ENCODE measurements at places on chromosomes 13 and 19.

DNA sequence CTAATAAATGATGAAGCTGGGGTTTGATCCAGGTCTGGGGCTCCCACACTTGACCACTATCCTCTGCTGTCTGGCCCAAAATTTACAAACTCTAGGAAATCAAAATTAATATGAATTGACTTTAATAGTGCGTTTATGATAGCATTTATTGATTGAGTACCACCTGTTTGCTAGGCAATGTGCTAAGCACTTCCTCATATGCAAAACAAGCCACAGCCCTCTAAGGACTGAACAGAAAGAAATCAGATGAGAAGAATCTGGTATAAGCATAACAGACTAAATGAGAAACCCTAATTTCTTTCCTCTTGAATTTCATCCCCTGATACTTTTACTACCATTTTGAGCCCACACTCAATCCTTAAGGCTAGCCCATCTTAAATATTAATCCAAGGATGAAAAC, 6.6 kb upstream of the MLNR start:
- DNase-seq = no peak

DNA sequence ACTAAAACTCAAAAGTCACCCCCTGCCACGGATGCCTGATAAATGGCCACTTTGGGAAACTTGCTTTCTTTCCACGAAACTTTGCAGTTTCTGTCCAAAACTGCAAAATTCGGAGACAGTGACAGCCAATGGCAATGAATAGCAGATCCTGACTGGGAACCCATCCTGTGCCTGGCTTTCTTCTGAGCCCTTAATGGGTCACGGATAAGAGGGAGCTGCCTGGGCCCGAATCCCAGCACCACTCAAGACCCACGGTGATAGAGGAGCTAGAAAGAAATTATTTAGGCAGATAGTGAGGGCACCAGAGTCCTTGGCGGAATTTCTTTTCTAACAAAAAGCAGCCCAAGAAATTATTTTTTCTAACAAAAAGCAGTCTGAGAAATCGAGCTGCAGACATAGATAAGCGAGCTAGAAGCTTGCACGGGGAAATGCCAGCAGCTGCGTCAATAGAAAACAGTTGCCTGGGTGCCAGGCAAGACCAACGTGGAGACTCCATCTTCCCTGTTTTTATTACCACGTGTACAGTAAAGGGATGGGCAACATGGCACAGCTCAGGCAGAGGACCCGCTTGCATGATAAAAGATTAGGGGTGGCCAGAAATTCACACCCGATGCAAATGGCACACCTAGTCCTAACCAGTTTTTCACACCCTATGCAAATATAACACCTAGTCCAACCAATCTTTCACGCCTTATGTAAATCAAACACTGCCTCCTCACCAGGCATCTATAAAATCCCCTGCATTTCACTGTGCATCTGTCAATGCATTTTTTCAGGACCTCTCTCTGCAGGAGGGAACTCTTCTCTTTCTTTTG, 7.1 kb upstream of the HSH2D start:
- DNase-seq = no peak

- no peak for DNase-seq
Observed at GRCh38 chr19:18301718-18302111, 20.3 kb upstream of the JUND start.

- DNase-seq = no peak
Observed at GRCh38 chr13:33264620-33264978, 21.0 kb downstream of the STARD13 start.

DNA sequence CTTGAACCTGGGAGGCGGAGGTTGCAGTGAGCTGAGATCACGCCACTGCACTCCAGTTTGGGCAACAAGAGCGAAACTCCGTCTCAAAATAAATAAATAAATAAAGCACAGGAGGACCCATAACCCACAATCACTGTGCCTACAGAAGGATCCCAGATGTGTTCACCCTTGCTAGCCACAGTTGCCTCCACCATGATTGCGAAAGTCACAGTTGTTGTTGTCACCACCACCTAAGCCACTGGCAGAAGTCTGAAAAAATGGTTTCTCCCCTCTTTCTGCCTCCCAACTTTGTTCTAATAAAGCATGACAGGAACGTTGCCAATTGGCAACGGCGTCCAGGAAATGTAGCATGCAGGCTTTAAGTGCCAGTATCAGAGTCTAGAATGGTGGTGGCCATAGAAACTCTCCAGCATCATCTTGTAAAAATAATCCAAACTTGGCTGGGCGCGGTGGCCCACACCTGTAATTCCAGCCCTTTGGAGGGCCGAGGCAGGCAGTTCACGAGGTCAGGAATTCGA, 2.2 kb upstream of the EPS15L1 start:
- no peak for DNase-seq

GRCh38 chr19:12095111-12095790, 30.7 kb downstream of the ZNF844 start:
- no peak for DNase-seq

DNA sequence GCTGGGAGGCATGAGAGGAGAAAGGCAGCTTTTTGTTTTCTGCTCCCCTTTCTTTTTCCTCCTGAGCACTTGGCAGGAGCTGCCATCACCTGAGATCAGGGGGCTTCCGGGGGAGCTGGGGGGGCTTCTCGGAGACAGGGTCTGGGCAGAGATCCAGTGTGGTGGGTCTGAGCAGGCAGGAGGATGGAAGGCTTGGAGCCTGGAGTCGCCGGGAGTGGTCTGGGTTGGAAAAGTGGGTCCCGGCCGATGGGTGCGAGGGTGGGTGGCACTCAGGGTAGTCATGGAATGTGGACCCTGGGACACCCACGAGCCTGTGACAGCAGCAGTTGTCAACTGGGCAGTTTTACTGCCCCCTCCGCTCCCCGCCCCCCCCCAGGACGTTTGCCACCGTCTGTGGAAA, 2.2 kb upstream of the ADM5 start:
- DNase-seq = no peak

DNA sequence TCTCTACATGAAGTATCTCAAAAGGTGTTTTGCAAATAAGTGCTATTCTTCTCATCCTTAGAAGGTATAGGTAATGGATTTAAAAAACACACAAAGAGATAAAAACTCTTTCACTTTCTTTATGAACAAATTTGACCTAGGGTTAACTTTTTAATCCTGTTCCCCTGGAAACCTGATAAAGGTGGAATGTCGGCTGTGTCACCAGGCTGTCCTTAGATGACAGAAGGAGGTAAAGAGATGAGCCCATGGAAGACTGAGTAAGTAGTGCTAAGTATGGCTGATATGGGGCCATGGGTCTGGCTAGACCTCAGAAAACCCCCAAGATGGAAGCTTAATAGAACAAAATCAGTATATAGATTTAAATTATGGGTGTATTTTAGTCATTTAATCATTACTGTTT, 153.8 kb upstream of the LSM14A start:
- DNase-seq = no peak

DNA sequence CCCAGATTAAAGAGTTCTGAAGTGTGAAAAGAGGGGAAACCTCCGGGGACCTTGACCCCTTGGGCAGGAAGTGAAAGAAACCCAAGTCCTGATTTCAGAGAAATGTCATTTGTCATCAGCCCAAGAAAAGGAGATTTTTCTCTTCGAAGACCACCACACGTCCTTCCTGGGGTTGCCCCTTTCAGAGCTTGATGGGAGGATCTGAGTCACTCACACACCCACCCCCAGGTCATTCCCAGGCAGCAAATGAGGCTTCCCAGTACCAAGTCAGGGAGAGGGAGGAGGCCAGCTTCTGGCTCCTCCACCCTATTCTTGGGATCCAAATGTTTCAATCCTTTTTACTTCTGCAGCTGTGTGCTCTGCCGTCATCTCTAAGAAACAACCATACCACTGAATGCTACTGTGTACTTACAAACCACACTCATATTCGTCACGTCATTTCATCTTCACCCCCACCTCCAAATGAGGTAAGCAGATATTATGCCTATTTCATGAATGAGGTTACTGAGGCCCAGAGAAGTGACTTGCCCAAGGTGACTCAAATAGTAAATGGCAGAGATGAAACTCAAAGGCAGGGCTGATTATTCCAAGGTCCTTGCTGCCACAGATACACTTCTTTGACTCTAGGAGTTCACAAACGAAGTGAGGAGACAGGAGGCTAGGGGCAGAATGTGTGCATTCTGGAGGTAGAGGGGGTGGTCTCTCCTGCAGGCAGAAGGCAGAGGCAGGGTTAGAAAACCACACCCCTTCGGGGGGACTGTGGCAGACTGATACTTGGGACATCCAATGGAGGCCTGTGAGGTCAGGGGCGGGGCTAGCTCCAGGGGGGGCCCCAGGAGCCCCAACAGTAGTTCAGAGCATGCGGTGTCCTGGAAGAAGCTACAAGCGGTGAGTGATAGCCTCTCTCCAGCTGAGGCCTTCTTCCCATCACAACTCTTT, 5.0 kb upstream of the KMT2B start:
- DNase-seq = peak; percentile 91

DNA sequence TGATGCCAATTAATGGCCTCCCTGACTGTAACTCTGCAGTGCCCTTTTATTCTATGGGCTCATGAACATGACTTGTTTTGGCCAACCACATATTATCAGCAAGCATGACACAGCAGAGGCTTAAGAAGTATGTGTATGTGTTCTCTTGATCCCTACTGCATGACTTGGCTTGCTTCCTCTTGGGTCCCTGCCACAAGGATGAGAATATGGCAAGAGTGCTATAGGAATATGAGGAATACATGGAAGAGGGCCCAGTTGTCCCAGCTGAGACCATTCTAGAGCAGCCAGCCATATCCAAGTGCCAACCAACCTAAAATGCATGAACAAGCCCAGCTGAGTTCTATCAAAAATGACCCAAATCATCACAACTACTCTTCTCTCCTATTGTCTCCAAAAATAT, 576.7 kb upstream of the PCDH9 start:
- no peak for DNase-seq

- DNase-seq = no peak
Observed at GRCh38 chr13:108276060-108276459, 6.5 kb downstream of the TNFSF13B start.

DNA sequence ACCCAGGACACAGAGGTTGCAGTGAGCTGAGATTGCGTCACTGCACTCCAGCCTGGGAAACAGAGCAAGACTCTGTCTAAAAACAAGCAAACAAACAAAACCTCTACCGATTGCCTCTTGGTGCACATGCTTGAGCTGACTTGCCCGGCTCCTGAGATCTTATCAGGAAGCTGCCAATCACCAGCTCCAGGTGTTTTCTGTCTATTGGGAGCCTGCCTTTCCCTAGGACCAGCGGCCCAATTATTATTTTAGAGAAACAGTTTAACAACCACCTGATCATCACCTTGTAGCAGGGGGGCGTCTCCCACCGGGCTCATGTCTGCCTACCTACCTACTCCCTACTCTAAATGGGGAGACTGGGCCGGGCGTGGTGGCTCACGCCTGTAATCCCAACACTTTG, 10.8 kb downstream of the CLEC4M start:
- DNase-seq = no peak

DNA sequence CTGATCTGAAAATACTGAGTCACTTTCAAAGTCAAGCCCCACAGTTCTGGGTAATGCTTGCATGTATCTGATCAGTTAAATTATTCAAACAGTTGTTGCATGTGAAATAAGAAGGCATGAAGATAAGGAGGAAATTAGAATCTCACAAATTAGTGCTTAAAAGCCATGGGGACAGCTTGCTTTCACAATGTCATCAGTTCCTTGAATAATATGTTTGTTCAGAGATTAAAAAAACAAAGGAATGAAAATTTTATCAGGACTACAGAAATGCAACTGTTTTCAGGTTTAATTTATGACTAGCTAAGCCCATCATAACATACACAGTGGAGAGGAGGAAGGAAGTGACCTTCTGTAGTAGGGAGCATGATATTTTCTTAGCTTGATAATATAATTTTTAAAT, 150.1 kb downstream of the OXGR1 start:
- no peak for DNase-seq

DNA sequence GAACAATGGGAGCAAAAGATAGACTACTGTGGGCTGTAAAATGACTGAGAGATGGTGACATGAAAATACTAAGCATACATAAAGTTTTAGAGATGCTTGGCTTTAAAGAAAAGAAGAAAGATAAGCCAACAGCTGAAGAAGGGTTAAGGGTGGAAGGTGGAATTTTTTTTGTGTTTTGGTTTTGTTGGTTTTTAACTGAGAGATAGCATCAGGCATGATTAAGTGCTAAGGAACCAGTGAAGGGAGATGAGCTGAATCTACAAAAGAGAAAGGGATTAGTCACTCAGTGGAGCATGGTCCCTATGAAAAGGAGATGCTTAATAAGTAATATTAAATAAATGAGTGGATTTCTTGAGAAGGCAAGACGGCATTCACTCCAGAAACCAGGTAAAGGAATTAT, 12.5 kb upstream of the TBC1D4 start:
- DNase-seq = no peak

DNA sequence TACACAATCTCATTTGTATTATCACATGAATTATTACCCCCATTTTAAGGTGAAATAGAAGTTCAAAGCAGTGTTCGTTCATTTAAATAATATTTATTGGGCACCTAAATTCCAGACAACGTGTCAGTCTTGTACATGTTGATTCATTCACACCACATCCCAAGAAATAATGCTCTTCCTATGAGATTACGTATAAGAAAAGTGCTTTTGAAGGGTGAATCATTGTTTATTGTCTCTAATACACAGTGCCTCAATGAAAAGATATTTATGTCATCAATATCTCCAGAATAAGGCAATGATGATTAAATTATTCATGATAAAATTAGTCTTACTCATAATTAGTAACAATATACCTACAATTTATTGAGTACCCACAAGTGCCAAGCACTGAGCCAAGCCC, 35.6 kb downstream of the CLDN10 start:
- no peak for DNase-seq

DNA sequence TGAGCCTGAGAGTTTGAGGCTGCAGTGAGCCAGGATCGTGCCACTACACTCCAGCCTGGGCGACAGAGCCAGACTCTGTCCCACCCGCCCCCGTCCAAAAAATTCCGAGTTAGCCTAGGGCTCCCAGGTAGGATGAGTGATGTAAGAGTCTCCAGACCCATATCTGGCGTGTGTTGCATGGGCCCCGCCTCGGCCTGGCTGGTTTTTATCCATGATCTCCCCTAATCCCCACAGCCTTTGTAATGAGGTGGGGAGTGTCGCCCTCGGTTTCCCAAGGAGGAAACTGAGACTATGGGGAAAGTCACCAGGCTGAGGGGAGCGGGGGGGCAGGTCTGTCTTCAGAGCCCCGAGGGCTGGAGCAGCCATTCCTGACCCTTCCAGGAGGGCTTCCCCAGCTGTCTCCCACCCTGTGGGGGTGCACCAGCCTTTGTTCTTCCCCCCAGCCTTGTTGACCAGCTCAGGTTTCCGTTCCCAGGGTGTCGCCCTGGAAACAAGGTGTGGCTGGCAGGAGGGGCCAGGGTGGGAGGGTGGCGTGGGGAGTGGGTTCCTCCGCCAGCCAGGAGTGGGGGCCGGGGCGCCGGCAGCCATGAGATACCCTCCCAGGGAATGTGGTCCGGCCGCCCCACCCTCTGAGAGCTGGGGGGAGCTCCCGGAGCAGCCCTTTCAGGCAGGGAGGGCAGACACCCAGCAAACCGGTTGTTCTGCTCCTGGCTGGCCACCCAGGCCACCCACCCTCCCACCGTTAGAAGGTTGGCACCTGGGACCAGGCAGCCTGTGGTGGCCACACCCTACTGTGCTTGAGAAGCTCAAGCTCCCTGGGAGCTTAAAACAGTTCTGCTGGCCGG, 11.5 kb downstream of the MYH14 start:
- no peak for DNase-seq

- DNase-seq = peak; percentile 82
Observed at GRCh38 chr19:46016426-46017094, 6.3 kb downstream of the PGLYRP1 start.
